ENCODE measurements at places on chromosomes 12 and 14.
A peak's percentile ranks its signal among the peaks of the same experiment; 100 is the strongest.

DNA sequence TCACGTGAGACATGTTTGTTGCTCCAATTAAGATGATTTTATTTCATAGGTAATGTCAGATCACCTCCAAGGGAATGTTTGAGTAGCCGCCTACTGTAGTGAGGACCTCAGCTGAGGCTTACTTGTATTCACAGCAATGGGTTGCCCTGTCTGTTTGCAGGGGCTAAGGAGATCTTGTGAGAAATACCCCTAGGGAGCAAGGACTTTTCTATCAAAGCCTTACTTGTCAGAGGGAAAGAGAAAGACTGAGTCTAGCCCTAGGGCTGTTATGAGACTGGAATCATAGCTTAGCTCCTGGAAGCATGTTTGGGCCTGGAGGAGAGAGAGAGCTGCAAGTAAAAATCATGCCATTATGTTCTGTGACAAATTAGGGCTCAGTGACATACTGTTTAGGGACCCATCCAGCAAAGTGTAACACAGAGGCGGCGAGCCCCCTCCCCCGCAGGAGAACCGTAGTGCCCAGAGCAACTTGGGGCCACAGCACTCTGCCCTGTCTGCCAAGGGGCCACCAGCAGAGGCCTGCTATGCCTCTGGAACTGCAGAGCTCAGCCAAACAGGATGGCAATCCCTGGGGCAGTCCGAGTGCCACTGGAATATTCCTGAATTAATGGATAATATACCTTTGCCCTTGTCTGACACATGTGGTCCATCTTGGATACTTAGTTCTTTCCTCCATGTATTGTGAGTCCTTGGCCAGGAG is 178.8 kb downstream of the DACT1 start:
- peaks cover 1% of the 10 kb centered on the region for H3K27me3 ChIP-seq
- H3K4me3 ChIP-seq: no peak overlapping the region
- H3K36me3 ChIP-seq: no peaks in the 10 kb centered on the region
- H3K4me1 ChIP-seq: no peaks in the 10 kb centered on the region

- H3K27me3 ChIP-seq: peaks cover 6% of the 10 kb centered on the region
- peaks cover 51% of the 10 kb centered on the region for H3K4me1 ChIP-seq
- H3K4me3 ChIP-seq: no peak overlapping the region
- H3K27ac ChIP-seq: no peak overlapping the region
- peaks cover 8% of the 10 kb centered on the region for H3K36me3 ChIP-seq
These were observed 54.8 kb downstream of the GOLGA5 start for GRCh38 chr14:92848887-92849286.

- no peaks in the 10 kb centered on the region for H3K36me3 ChIP-seq
- H3K27me3 ChIP-seq: no peaks in the 10 kb centered on the region
- no peaks in the 10 kb centered on the region for H3K4me1 ChIP-seq
- no peak overlapping the region for H3K4me3 ChIP-seq
These were observed 508.6 kb downstream of the FLRT2 start for GRCh38 chr14:86038387-86039042.

DNA sequence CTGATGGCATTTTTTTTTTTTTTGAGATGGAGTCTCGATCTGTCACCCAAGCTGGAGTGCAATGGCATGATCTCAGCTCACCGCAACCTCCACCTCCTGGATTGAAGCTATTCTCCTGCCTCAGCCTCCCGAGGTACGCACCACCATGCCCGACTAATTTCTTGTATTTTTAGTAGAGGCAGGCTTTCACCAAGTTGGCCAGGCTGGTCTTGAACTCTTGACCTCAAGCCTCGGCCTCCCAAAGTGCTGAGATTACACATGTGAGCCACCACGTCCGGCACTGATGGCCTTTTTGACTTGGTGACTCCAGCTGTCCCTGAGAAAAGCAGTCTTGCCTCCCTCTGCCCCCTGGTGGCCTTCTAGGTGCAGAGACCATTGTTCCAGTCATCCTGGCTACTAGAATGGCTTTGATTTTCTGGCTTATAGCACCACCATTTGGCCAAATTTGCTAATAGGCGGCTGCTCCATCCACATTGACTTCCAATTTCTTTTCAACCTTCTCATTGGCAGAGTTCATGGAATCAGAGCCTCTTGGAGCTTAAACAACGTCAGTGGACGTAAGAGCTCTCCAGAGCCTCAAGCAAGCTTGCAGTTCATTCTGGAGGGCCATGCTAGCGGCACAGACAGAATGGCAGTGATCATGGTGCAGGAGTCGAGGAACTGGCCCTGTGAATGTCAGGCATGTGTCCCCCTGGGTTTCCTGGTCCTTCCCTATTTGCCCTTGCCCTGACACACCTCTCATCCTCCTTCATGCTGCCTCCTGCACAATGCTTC is 25.4 kb upstream of the EIF4B start:
- H3K27me3 ChIP-seq: peaks cover 38% of the 10 kb centered on the region
- H3K4me3 ChIP-seq: no peak overlapping the region

DNA sequence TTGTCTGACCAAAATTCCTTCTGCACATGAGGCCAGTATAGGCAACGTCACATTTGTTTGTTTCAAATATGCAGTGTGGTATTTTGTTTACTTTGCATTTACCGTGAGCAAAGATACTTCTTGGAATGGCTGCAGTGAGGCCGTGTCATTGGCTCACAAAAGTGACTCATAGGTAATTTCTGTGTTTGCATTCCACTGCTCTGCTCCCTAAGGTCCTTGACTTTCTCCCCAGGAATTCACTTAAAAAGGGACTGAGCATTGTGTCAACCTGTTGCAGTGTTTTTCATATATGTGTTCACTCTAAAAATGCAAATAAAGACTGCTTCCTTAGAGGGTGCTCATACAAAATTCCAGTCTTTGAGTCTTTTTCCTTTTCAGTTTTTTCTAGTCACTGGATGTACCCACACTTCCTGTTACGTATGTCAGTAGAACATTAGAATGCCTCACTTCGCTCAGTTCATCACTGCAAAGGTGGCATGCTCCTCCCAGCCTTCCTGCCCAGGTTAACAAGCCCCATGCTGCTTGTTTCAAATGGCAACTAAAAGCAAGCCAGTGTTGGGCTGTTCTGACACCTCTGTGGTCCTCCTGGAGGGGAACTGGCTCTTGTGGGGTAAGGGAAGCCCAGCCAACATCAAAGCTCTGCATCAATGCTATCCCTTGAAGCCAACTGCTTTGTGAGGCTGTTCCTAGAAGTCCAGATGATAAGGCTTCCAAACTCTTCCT is 9.1 kb downstream of the C12orf76 start:
- H3K36me3 ChIP-seq: peaks cover 73% of the 10 kb centered on the region
- peak overlapping the region; percentile 11 for H3K4me3 ChIP-seq
- peaks cover 67% of the 10 kb centered on the region for H3K4me1 ChIP-seq
- H3K27me3 ChIP-seq: no peaks in the 10 kb centered on the region
- H3K27ac ChIP-seq: peak overlapping the region; percentile 94
- peak; percentile 53 for DNase-seq

DNA sequence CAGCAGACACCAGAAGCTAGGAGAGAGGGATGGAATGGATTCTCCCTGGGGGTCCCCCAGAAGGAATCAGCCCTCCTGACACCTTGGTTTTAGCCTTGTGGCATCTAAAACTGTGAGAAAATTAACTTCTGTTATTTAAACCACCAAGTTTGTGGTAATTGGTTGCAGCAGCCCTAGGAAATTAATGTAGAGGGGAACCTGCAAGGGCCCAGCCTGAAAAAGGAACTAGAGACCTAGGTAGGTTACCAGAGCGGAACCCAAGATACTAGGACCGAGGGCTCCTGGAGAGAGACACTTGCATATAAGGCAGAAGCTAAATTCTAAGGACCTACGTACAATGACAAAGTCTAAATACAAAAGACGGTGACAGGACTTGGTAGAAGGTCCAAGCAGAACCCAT is 8.1 kb upstream of the DENND5B start:
- peaks cover 6% of the 10 kb centered on the region for H3K27me3 ChIP-seq
- no peak overlapping the region for H3K27ac ChIP-seq

DNA sequence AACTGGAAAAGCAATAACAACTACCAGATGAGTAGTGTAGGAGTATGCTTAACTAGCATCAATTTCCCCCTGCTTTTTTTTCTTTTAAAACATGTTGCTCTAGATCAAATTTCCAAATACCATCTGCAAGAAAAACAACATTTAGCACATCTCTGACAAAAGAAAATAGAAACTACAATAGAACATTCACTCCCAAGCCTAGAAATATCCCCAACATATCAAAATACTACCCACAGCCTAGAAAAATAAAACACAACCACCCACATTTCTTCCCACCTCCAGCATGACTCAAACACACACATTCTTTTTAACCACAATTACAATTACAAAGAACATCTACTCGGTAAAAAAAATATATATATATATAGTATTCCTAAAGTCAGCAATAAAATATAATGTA is 120.0 kb downstream of the PPFIA2 start:
- no peak for DNase-seq
- no peaks in the 10 kb centered on the region for H3K4me1 ChIP-seq
- H3K27ac ChIP-seq: no peak overlapping the region
- no peak overlapping the region for H3K4me3 ChIP-seq

GRCh38 chr14:78010688-78011087 is 159.5 kb upstream of the NRXN3 start:
- H3K27ac ChIP-seq: no peak overlapping the region
- no peak for DNase-seq
- H3K4me1 ChIP-seq: peaks cover 18% of the 10 kb centered on the region
- no peak overlapping the region for H3K4me3 ChIP-seq

DNA sequence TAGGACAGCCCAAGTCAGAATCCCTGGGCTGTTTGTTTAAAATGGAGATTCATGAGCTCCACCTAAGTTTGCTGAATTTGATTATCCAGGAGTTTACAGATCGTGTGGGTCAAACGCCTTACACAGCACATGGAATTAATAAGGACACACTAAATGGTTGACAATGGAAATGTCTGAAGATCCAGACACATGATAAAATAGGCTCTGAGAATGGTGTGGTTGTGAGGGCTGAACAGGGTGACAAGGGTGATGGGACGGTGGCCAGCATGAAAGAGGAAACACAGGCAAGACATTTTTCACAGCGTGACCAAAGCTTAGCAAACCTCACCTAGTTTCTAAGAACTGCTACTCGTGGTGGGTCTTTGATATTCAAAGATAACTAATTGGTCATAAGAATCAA is 12.5 kb downstream of the VWF start:
- H3K4me3 ChIP-seq: no peak overlapping the region
- no peak overlapping the region for H3K27ac ChIP-seq
- H3K27me3 ChIP-seq: peaks cover under 1% of the 10 kb centered on the region
- DNase-seq: no peak

GRCh38 chr12:25417071-25417470 is 136.0 kb downstream of the LMNTD1 start:
- H3K27me3 ChIP-seq: peaks cover 25% of the 10 kb centered on the region

DNA sequence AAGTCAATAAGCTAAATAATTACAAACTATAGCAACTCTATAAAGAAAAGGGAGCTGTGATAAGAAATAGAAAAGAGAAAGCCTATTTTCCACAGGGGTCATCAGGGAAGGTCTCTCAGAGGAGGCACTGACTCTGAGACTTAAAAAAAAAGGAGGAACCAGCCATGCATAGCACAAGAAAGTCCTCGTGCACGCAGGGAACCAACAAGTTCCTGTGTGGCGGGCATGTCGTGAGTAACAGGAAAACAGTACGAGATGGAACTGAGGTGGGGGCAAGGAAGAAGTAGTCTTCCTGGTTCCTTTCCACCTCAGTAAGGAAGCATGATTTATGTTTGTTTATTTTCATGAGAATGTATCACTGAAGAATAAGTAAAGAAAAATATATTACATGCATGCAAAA is 367.0 kb upstream of the TMEM132C start:
- no peak overlapping the region for H3K4me3 ChIP-seq
- H3K36me3 ChIP-seq: no peaks in the 10 kb centered on the region
- H3K4me1 ChIP-seq: no peaks in the 10 kb centered on the region
- no peak overlapping the region for H3K27ac ChIP-seq

- DNase-seq: no peak
- H3K27ac ChIP-seq: no peak overlapping the region
- H3K4me1 ChIP-seq: no peaks in the 10 kb centered on the region
- peaks cover 9% of the 10 kb centered on the region for H3K36me3 ChIP-seq
These were observed 57.3 kb downstream of the ANKRD9 start for GRCh38 chr14:102452302-102452701.

DNA sequence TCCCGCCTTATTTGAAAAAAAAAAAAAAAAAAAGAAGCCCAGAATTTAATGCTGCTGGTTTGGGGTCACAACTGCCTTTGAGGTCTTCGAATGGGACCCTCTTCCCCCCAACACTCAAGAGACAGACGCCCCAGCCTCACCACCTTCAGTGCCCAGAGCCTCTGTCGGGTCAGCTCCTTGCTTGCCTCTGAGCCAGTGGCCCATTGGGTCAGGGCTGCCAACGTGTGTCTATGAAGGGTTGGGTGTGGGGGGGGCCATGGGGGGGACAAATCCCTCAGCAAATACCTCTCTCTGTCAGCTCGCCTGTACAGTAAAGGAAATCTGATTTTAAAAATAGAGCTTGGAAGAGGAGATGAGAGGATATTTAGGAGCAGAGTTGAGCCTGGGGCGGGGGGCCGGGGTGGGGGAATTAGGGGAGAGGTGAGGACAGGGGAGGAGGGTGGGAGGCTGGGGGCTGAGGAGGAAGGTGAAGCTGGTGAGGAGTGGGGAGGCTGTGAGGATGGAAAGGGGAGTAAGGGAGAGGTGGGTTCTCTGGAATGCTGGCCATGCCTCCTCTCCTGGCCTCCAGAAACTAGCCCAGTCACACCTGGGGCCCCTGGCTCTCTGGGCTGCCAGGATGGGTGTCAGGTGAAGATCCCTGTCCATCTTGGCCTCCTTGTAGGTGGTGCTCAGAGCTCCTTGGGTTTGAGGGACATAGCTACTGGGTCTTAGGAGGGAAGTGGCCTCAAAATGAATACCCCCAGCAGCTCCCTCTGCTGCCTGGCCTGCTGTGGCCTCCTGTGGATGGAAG is 13.3 kb downstream of the RTL1 start:
- H3K4me3 ChIP-seq: no peak overlapping the region
- peaks cover 13% of the 10 kb centered on the region for H3K27me3 ChIP-seq
- no peaks in the 10 kb centered on the region for H3K36me3 ChIP-seq
- no peaks in the 10 kb centered on the region for H3K4me1 ChIP-seq

- H3K27me3 ChIP-seq: no peaks in the 10 kb centered on the region
- H3K4me1 ChIP-seq: peaks cover 37% of the 10 kb centered on the region
- no peaks in the 10 kb centered on the region for H3K36me3 ChIP-seq
- H3K4me3 ChIP-seq: peak overlapping the region; percentile 86
- DNase-seq: no peak
These were observed 1.5 kb downstream of the ITPK1 start for GRCh38 chr14:93114068-93114710.

GRCh38 chr12:130608132-130608531 is 108.0 kb downstream of the RIMBP2 start:
- DNase-seq: no peak
- H3K36me3 ChIP-seq: no peaks in the 10 kb centered on the region
- H3K4me3 ChIP-seq: no peak overlapping the region
- no peaks in the 10 kb centered on the region for H3K27me3 ChIP-seq
- no peak overlapping the region for H3K27ac ChIP-seq

DNA sequence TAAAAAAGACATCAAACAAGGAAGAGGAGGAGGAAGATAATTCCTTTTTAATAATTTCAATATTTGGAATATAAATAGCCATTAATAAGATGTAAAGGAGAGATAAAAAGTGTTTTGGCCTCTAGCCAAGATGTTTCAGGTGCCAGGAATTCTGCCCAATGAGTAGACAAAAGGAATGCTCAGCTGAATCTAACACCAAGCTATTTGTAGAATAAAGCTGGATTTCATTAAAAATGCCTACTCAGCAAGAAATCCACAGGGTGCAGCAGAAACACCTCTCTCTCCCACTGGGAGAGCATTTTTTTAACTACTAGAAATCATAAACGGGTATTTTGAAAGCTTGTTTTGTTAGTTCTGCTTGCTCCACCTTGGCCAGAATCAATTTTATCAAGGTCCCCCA is 4.1 kb upstream of the STAB2 start:
- H3K27me3 ChIP-seq: peaks cover 23% of the 10 kb centered on the region
- H3K27ac ChIP-seq: no peak overlapping the region
- H3K4me3 ChIP-seq: no peak overlapping the region
- no peaks in the 10 kb centered on the region for H3K36me3 ChIP-seq
- DNase-seq: no peak
- H3K4me1 ChIP-seq: no peaks in the 10 kb centered on the region
